Type B pancreatic cell (in vitro differentiated cells): ENCODE measurements at places on chromosomes 16 and 17. TPM values are rescaled to one million over a fixed set of nuclear protein-coding genes. Genes with fewer than 3 reads are reported as not detected.

DNA sequence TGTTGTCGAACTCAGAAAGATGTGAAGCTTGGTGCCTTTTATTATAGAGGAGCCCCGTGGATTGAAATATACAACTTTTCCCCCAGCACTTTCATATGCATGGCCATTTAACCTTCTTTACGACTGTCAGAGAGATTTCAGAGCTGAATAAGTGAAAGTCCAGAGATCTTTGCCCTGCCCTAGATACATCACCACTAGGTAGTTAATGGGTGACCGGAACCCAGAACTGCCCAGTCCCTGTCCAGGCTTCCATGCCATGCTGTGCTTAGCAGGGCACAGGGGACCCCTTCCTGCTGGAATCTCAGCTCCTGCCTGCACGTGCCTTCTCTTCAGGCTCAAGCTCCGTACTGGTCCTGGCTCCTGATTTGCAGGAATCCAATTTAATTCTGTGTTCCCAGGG lies 32.2 kb downstream of the SRL start:
- no peak for DNase-seq

PRR29 gene
- total RNA-seq = 0.45 and 4.2 TPM in 2 replicates

DNA sequence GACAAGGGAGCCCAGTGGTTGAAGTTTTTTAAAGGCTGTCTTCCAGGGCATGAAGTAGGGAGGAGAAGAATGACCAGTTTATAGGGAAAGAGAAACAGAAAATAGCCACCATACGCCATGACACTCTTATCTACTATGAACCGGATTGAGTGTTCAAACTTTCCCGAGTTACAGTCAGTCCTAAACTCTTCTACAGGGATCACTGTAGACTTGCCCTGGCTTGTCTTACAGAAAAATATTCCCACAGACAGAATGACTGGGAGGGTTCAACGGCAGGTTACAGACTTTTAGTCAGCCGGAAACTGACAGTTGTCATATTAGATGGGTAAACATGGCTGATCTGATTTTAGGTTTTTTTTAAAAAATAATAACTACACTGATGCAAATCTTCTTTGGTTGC lies 662.5 kb upstream of the SOX9 start:
- DNase-seq = no peak

GRCh38 chr16:56970934-56971767 lies 9.4 kb downstream of the CETP start:
- no peak for DNase-seq

GRCh38 chr16:74450236-74450635 lies 29.0 kb upstream of the CLEC18B start:
- DNase-seq = no peak

CRHR1 gene
- total RNA-seq = 0.17 and 0.43 TPM in 2 replicates

ACSM5 gene
- not detected in 2 replicates for total RNA-seq

DNA sequence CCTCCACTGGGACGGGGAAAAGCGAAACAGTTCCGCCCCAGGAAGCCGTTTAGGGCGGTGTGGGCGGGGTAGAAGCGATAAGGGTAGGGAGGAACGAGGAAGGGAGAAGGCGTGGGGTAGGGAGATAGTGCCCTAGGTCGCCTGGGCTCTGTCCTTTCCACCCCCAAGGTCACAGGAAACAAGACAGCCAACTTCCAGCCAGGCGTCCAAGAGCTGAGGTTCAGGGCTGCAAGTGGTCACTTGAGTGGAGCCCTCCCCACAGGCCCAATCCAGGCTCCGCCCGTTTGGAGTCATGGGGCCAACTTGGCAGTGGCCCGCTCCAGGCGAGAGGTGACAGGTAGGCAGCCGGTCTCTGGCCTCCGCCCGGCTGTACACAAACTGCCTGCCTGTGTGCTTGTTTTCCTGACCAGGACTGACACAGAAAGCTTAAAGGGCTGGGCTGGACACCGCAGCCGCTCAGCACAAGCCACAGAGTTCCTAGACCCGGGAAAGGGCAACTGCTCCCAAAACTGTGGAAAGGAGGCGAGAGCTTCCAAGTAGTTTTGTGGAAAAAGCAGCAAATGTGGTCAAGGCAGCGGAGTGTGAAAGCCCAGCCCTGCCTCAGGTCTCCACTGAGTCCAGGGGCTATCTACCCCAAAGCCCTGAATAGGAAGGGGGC lies at the start of gene RILP:
RILP (minus strand) TSS at position 23 of the 658 bp plus-strand sequence. CDS start 62 bp downstream, outside the sequence.
- DNase-seq = peak; percentile 73

MYOCD gene
- total RNA-seq = 0.07 and 0.31 TPM in 2 replicates

DNA sequence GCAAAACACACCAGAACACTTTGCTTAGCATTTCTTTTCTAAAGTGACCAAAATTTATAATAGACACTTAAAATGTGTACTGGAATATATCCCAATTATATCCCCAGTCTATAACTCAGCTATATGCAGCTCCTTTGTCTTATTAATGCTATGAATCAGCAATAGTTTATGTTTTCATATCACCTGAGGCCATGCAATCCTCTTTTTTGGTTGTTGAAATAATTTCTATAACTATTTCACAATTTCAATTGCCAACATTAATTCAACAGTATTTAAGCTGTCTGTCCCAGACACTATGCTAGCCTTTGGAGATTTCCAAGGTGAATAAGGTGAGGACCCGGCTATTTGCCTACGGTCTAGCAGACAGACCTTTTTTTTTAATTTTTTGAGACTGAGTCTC lies 17.2 kb upstream of the BMERB1 start:
- DNase-seq = no peak

KRTAP4-1 gene
- not detected in 2 replicates for total RNA-seq

PLXDC1 gene
- 1.7 and 5.0 TPM in 2 replicates for total RNA-seq

DNA sequence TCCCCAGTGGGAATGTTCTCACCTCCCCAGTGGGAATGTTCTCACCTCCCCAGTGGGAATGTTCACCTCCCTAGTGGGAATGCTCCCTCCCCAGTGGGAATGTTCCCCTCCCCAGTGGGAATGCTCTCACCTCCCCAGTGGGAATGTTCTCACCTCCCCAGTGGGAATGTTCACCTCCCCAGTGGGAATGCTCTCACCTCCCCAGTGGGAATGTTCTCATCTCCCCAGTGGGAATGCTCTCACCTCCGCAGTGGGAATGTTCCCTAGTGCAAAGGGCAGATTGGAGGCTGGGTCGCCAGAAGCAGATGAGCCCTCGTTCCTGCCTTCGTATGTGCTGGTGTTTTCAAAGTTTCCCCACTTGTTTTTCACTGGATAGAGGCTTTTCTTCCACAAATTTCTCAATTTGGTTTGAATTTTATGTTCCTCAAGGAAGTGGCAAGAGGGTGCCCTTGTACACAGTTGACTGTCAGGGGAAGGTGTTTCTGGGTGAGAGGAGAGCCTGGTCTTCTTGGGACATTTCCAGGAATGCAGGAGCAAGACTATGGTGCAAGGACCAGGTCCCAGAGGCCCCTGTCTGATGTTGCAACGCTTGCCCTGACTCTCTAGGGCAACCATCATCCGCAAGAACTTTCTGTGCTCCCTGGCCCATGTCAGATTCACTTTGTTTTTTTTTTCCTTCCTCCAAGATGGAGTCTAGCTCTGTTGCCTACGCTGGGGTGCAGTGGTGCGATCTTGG lies 34.0 kb downstream of the TRARG1 start:
- DNase-seq = no peak
